Ascending aorta (tissue), 2 donors: ENCODE measurements at places on chromosomes 16 and 17.

GRCh38 chr17:33012522-33013033 is 20.9 kb downstream of the SPACA3 start:
- H3K27ac ChIP-seq: no peak overlapping the region
- H3K36me3 ChIP-seq: no peaks in the 10 kb centered on the region
- H3K4me3 ChIP-seq: no peak overlapping the region
- no peaks in the 10 kb centered on the region for H3K4me1 ChIP-seq
- no peaks in the 10 kb centered on the region for H3K27me3 ChIP-seq

DNA sequence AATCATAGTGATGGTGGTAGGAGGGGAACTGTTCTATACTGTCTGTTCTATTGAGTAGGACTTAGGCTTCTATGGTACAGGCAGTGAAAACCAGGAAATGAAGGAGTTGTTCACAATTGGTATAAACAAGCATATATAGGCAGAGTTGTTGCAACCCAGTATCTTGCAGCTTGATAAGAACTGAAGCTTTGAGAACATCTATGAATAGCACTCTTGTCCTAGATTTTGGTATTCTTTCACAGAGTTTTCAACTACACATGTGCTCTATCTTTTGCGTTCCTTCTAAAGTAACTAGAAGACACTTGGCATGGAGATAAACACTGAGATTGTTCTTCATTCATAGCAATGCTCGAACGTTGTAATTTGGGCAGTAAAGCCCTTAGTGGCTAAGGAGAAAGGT is 91.8 kb downstream of the KCNJ2 start:
- H3K27ac ChIP-seq: no peak overlapping the region
- no peaks in the 10 kb centered on the region for H3K4me1 ChIP-seq
- no peaks in the 10 kb centered on the region for H3K36me3 ChIP-seq
- H3K27me3 ChIP-seq: no peaks in the 10 kb centered on the region
- no peak for DNase-seq

GRCh38 chr17:45791041-45791582 is 7.0 kb downstream of the CRHR1 start:
- H3K27ac ChIP-seq: no peak overlapping the region
- no peaks in the 10 kb centered on the region for H3K27me3 ChIP-seq
- DNase-seq: no peak
- no peaks in the 10 kb centered on the region for H3K4me1 ChIP-seq

- H3K36me3 ChIP-seq: no peaks in the 10 kb centered on the region
- H3K27ac ChIP-seq: no peak overlapping the region
- no peak for DNase-seq
- H3K4me1 ChIP-seq: no peaks in the 10 kb centered on the region
- H3K27me3 ChIP-seq: no peaks in the 10 kb centered on the region
Observed at GRCh38 chr16:51549836-51550235, 398.8 kb upstream of the SALL1 start.

- peaks cover 27% of the 10 kb centered on the region for H3K4me1 ChIP-seq
- peak; percentile 83 for DNase-seq
- H3K4me3 ChIP-seq: no peak overlapping the region
- no peaks in the 10 kb centered on the region for H3K27me3 ChIP-seq
Observed at GRCh38 chr17:73228748-73229236, 32.9 kb downstream of the CPSF4L start.

GRCh38 chr17:68676856-68677255 is 75.7 kb upstream of the FAM20A start:
- no peak overlapping the region for H3K4me3 ChIP-seq
- no peaks in the 10 kb centered on the region for H3K27me3 ChIP-seq
- H3K4me1 ChIP-seq: no peaks in the 10 kb centered on the region
- no peak for DNase-seq

- no peaks in the 10 kb centered on the region for H3K27me3 ChIP-seq
- H3K27ac ChIP-seq: no peak overlapping the region
- no peak overlapping the region for H3K4me3 ChIP-seq
- no peaks in the 10 kb centered on the region for H3K4me1 ChIP-seq
- DNase-seq: no peak
Observed at GRCh38 chr16:89548344-89549006, 12.0 kb upstream of the RPL13 start.
